G401 (cell line): ENCODE measurements at places on chromosomes 11 and 22. TPM values are rescaled to one million over a fixed set of nuclear protein-coding genes. Genes with fewer than 3 reads are reported as not detected.
A peak's percentile ranks its signal among the peaks of the same experiment; 100 is the strongest.

The OR6A2 gene
- 0.24 TPM in 1 of 2 replicates, not detected in the other for total RNA-seq

DNA sequence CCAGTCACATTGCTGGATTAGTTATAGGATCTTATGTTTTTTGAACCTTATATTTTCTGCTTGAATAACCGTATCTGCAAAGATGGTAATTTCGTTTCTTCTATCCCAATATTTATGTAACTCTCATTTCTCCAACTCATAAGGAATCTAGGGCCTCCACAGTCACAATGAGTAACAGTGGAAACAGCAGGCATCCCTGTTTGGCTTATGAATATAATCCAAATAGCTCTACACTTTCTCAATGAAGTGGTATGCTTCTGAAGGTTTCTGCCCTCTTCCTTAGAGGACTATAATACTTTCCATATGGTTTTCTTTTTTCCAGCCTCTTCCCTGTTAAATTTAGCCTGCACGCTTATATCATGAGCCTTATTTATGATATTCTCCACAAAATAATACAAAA is 16.5 kb downstream of the ATP6V1E1 start:
- DNase-seq, result no peak

DNA sequence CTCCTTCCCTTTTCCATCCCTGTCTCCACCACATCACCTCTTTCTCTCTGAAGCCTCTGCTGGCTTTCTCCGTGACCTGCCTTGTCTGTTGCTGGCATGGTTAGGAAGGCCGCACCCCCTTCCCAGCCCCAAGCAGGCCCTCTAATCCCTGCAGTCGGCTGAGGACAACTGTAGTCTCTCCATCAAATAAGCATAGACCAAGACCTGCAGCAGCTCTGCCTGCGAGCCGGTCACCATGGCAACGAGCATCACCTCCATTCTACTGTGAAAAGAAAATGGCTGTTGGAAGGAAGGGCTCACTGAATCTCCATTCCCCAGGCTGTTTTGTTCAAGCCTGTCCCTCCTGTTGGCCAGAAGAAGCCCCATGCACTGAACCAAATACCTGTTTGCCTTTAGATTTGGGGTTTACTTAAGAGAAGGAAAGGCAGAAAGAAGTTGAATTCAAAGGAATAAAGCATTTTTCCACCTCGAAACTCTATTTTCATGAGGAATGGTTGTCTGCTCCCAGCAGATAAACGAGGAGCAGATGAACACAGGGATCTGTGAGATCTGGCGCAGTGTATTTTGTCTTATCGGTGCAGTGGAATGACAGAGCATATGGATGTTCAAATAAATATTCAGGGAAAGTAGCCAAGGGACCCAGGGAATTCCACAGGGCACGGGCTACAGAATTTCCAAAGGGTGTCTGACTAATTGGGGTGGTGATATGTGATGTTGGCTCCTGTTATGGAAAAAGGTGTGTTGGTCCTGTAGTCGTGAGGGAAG is 113.1 kb upstream of the TTC12 start:
- DNase-seq, result peak; percentile 91

GRCh38 chr11:78595436-78596130 is 20.9 kb upstream of the NARS2 start:
- DNase-seq, result no peak
